ENCODE measurements at places on chromosomes 4 and X.

- no peak for DNase-seq
These were observed 1049.9 kb upstream of the TENM3 start for GRCh38 chr4:181193131-181193930.

DNA sequence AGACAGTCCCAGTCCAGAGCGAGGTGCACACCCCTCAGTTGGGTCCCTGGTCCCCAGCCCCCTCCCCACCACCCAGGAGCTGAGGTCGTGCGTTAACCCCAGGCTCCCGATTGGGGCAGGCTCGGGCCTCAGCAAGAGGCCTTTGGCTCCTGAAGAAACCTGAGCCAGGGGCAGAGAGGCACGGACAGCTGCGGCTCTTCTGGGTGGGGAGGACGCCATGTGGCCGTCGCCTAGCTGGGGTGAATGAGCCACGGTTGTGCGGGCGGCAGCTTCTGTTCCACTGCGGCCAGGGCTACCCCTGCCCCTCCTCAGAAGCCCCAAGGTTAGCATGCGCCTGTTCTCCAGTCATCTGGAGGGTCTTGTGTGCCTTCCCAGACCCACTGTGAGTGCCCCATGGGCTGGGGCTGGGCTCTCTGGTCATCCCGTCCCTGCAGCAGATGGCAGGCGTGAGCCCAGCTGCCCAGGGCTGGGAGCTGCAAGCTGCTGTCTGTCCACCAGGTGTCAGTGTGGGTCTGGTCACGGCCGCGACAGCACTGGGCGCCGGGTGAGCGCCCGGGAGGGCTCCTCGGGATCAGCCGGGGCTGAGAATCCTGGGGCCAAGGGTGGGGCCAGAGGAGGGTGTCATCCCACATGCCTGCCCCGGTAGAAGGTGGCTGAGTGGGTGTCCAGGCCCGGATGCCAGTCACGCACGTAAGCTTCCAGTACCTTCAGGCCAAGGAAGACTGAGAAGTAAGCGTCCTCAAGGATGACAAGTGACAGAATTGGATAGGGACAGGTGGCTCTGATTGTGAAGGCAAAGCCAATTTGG, 21.9 kb downstream of the ATP2B3 start:
- peak; percentile 32 for DNase-seq

DNA sequence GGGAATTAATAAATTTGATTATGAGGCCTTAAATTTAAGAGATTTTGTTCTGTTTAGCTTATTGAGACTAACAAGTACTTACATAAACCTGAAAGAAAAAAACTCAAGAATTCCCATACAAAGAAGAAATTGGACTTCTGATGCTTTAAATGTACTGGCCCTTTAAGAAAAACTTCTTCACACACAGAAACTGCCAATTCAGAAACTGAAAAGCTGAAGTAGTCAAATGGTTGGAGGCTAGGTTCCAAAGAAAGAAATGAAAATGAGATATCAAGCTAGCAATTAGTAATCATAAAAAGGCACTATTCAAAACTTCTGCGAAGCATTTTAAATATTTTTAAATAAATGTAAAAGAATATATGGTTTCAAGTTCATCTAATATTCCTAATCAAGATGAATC, 151.3 kb downstream of the THOC2 start:
- no peak for DNase-seq

DNA sequence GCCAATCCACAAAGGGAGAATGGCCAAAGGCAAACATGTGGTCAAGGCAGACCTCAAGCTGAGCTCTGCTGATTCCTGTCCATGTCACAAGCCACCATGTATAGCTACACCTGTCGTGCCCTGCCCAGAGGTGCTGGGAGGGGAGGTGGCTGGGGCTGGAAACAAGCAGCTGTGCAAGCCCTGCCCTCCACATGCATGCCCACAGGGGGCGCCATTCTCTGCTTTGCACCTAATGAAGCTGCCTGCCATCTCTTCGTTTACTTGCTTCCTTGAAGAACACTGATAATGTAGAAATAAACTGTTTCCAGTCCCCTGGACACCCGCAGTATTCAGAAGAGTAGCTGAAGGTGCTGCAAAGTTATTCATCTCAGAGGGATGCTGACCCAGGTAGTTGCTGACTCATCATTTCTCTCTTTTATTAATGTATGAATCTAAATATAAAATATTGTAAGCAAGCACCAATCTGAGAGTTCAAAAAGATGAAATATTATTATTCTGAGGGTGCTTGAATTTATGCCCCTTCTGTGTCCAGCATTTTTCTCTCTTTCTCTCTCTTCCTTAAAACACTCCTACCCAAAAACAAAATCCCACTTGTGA, 278.6 kb downstream of the ADGRA3 start:
- DNase-seq: peak; percentile 16

DNA sequence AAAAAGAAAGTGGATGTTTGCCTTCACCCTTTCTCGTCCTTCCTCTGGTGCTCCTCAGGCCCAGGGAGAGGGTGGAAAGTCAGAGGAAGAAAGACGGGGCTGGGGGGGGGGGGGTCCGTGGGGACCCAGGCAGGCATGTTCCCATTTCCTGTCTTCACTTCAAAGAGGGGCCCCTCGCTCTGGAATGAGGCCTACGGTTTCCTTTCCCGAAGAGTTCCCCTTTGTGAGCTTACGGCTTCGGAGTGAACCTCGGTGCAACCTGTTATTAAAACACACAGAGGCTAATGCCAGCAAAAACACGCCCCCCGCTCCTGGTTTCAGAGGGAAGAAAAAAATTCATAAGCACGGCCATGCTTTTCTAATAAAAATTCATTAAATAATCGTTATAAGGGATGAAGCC, 40.1 kb downstream of the SHOX start:
- DNase-seq: no peak

- no peak for DNase-seq
These were observed 181.1 kb upstream of the PRPS2 start for GRCh38 chrX:12610079-12610478.

DNA sequence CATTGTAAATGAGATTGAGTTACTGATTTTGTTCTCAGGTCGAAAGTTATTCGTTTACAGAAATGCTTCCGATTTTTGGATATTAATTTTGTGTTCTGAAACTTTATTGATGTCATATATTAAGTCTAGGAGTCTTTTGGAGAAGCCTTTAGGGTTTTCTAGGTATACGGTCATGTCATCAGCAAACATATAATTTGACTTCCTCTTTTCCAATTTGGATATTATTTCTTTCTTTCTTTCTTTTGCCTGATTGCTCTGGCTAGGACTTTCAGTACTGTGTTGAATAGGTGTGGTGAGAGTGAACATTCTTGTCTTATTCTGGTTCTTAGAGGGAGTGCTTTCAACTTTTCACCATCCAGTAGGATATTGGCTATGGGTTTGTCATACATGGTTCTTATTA, 35.4 kb upstream of the PDLIM5 start:
- no peak for DNase-seq

- no peak for DNase-seq
These were observed 567.1 kb downstream of the IL15 start for GRCh38 chr4:142203505-142203904.

DNA sequence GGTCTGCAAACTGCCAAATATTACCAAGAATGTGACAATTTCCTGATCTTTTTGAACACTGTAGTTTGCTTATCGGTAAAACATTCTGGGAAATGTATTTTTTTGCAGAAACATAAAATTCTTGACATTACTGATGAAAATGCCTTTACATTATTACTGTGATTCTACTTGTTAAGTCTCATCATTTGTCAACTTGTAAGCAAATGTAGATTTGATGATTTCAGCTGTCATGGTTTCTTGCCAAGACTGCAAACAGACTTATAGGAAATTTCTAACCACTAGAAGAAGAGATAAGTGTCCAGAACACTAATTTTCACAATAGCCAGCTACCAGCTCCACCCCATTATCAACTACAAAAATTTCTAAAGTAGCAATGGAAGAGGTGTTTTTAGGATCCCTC, 560.4 kb downstream of the STPG2 start:
- no peak for DNase-seq

- no peak for DNase-seq
These were observed 4.2 kb upstream of the NOCT start for GRCh38 chr4:139011225-139011950.

GRCh38 chr4:2252530-2253091, 9.3 kb downstream of the MXD4 start:
- DNase-seq: peak; percentile 3

DNA sequence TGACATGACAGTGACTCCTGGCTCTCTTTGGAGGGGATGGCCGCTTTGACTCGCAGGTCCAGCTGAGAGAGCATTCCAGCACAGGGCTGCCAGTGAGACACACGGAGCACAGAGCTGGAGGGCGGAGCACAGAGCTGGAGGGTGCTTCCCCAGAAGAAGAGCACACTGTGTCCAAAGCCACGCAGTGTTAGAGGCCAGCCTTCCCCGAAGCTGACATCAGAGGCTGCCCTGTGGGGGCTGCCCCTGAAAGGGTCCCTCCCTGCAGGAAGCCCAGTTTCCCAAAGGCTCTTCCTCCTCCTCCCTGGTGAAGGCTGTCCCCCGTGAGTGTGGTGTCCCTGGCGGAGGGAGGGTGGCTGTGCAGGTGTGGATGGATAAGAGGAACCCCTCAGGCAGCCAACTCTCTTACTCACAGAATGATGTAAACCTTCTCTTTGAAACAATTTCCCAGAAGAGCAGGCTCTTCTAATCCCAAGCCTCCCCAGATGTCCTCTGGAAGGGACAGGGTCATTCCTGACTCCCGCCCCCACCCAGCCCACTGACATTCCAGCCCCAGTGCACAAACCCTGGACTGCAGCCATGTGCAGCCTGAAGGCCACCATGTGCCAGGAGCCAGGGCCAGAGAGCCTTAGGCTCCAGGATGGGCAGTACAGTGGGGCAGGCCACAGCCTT, 53.4 kb downstream of the PSAPL1 start:
- no peak for DNase-seq

GRCh38 chr4:159227378-159227777, 124.5 kb downstream of the RAPGEF2 start:
- peak; percentile 9 for DNase-seq
